ENCODE measurements at places on chromosomes 12 and 14.

- no peak for DNase-seq
These were observed 33.7 kb downstream of the SYNE3 start for GRCh38 chr14:95482627-95483308.

- DNase-seq, result no peak
These were observed 212.7 kb downstream of the PHLDA1 start for GRCh38 chr12:75818863-75819262.

GRCh38 chr14:78848234-78848820, 678.2 kb downstream of the NRXN3 start:
- DNase-seq, result no peak

- DNase-seq, result no peak
These were observed 5.5 kb downstream of the C12orf71 start for GRCh38 chr12:27076928-27077327.

- DNase-seq, result no peak
These were observed 36.6 kb downstream of the STAB2 start for GRCh38 chr12:103623716-103624115.

GRCh38 chr14:71049435-71050133, 142.3 kb downstream of the PCNX1 start:
- no peak for DNase-seq

DNA sequence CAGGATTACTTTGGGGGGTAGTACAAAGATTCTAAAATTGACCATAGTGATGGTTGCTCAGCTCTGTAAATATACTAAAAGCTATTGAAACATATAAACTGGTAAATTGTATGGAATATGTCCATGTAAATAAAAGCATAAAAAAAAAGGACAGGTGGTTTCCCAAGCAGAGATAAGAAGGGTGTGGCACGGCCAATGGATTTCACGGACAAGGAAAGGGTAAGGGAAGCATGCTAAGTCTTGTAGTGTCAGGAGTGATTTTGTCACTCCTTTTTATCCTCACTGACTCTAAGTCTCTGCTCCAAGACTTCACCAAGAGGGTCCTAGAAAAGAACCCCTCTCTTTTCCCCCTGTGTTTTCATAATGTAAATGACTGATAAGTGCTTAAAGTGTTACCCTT, 229.2 kb downstream of the SPTSSA start:
- DNase-seq, result no peak

DNA sequence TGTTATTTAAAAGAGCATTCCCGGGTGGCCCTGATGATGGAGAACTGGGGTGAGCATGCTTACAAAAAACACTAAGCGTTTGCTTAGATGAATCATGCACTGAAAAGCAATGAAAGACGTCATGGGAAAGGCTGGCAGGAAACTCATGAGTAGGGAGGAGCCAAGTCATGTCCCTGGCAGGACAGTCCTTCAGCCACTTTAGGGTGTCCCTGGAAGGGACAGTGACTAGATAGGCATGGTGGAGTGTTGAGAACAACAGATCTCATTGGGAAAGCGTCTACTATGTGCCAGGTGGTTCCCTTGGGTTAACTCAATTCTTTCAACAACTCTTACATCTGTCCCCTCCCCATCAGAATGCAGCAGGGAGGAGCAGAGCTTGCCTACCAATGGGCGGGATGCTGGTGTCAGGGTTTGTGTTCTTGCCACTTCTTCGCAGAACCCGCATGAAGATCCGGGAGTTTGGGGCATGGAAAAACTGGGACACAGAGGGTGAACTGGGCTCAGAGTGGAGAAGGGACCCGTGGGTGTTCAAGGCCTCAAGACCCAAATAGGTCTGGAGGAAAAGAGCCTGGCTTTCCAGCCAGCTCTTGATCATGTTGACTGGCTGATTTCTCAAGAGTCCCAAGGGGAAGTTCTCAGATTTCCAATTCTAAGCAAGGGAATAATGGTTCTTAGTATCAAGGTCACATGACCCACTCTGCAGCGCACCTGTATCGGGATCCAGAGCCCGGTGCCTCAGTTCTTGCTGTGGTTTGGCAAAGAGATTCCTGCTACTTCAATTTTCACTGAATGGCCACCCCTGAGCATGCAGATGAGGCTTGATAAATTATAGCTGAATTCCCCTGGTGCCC, 653.9 kb upstream of the TBX3 start:
- DNase-seq, result no peak

DNA sequence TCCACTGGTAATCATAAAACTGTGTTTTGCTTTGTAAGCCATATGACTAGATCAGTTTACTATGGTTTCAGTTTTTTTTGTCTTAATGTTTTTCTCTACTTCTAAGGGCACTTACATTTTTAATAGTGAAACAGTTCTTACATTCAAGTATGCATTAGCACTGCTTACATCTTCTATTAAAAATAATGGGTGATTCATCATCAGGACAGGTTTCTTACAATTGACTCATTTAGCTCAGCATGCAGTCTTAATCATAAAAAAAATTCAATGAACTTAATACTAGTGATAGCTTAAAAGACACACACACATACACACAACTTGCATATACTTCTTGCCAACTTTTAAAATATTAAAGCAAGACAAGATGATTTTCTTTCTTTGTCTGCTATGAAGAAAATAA, 845.7 kb upstream of the USP15 start:
- DNase-seq, result no peak

DNA sequence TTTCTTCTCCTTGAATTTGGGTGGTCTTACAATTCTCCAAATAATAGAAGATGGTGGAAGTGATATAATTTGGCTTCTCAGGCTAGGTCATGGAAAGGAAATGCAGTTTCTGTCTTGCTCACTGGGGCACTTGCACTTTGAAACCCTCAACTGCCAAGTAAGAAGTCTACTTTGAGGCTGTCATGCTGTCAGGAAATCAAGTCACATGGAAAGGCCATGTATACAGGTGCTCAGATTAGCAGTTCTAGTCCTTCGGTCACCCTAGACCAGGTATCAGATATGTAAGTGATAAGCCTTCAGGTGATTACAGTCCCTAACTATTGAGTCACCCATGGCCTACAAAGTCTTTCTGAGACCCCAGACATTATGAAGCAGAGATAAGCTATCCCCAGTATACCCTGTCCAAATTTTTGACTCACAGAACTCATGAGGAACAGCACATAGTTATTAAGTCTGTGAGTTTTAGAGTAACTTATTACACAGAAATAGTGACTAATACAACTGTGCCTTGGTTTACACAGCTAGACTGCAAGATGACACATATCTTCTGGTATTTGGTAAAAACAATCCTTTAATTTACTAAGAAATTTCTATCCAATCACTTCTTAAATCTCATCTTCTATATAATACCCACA, 26.3 kb upstream of the BBS10 start:
- no peak for DNase-seq

- no peak for DNase-seq
These were observed 104.5 kb downstream of the PRICKLE1 start for GRCh38 chr12:42484996-42485395.

- no peak for DNase-seq
These were observed 31.9 kb downstream of the IL31 start for GRCh38 chr12:122141911-122142725.

GRCh38 chr14:93042968-93043940, 72.5 kb downstream of the ITPK1 start:
- no peak for DNase-seq

DNA sequence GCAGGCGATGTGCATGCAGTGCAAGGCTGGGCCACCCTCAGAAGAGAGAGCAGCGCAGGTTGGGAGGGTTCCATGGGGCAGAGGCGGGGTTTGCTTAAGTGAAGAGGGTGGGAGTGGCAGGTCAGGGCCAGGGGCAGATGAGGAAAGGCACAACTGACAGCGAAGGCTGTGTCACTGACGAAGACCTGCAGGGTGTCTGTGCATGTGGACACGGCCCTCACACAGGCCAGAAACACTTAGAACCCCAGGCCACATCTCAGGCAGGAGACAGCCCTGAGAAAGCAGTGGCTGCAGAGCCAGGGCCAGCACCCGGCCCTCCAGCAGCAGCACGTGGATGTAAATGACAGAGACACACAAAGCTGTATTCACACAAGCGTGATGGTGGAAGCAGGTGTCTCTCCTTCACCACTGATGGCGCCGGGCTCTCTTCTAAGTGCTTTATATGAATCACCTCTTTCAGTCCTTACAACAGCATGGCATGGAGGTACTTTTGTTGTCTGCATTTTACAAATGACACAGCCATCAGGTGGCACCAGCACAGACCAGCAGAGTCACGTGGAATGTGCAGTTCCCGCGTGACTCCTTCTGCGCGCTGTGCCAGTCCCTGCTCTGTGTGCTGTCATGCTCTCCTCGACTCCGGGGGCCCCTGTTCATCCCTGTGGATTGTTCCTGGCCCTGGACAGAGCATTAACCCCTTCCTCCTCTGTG, 54.6 kb downstream of the TSPAN11 start:
- DNase-seq, result no peak

DNA sequence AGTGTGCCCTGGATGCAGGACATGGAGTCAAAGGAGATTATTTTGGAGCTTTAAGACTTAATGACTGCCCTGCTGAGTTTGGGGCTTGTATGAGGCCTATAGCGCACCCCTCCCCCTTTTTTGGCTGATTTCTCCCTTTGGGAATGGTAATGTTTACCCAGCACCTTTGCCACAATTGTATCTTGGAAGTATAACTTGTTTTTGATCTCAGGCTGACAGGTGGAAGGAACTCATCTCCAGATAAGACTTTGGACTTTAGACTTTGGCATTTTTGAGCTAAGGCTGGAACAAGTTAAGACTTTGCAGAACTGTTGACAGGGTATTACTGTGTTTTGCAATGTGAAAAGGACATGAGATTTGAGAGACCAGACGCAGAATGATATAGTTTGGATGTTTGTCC, 110.5 kb downstream of the DERA start:
- DNase-seq, result no peak

DNA sequence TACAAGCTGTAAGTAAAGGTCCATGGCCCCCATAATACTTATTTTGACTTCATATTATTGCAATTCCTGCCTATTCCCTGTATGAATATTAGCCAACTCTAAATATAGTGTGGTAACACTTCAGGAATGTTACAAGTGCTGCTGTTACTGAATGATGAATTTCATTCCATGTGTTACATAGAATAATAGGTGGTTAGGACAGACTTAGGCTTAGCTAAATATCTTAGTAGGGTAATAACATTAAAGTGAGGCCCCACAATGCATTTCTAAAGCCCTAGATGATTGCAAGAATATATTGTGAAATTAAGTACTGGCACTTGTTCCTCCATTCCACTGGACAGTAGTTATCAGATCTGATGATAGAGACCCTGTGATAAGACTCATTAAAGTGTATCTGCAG, 182.7 kb downstream of the PCNX1 start:
- DNase-seq, result no peak

- DNase-seq, result no peak
These were observed 225.4 kb downstream of the GALC start for GRCh38 chr14:87767567-87767901.

DNA sequence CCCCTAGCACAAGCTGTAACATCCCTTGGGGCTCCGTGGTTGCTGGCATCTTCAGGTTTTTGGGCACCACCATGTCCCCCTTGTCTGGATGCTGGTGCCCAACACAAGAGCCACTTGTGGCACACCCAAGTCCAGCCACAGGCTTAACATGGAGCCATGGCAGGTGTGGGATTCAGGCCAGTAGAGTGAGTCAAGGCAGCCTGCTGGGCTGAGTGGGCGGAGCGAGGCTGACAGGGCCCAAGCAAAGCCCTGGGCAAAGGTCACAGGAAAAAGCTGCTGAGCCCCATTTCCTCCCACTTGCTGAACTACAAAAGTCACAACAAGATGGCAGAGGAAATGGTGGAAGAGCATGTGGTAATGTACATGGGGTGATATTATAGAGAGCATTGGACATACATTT, 950.7 kb upstream of the FLRT2 start:
- DNase-seq, result no peak

- DNase-seq, result no peak
These were observed 424.0 kb downstream of the RMST start for GRCh38 chr12:97886511-97887176.

- DNase-seq, result no peak
These were observed 50.3 kb upstream of the ANP32D start for GRCh38 chr12:48422060-48422459.

DNA sequence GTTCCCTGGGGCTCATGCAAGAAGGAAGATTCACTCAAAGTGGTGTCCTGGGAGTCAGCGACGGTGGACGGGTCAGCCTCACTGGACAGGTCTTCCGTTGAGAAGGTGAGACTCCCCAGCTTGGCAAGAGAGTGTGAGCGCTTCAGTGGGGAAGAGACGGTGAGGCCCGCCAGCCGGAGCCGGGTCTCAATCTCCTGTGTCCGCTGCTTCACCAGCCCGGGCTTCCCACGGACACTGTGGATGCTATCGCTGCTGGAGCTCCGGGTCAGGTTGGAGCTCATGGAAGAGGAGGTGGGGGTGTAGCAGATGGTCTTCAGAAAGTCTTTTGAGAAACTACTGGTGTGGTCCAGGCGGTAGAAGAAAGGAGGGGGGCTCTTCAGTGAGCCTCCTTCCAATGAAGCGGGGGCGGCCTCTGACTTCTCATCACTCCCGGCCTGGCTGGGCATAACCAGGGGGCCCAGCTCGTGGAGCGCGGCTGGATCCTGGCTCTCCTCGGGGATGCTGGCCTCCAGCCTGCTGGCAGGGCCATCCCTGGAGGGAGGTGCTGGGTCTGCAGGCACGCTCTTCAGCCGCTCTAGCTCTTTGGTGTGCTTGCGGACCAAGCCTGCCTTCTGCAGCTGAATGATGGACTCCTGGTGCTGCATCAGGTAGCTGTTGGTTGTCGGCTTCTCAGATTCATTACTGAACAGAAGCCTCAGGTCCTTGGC, 56.9 kb upstream of the CORO1C start:
- DNase-seq, result no peak

GRCh38 chr14:91893007-91893406, 25.7 kb upstream of the TC2N start:
- no peak for DNase-seq

DNA sequence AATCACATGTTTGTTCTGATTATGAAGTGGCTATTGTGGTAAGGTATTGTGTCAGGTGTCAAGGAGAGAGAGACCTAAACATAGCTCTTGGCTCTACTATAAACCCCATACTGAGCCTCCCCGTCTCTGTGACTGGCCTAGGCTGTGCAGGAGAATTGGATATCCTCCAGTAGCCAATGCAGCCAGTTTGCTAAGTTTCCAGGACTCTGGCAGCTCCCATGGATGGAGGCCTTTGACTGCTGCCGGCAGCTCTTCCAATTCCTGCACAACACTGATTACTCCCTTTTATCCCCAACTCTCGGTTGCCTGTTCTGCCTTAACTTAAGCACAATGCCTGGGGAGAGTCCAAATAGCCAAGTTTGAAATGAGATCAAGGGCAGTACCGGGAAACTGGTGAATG, 59.3 kb downstream of the ABCC9 start:
- no peak for DNase-seq

- DNase-seq, result no peak
These were observed 98.6 kb downstream of the PELI2 start for GRCh38 chr14:56216626-56217379.

DNA sequence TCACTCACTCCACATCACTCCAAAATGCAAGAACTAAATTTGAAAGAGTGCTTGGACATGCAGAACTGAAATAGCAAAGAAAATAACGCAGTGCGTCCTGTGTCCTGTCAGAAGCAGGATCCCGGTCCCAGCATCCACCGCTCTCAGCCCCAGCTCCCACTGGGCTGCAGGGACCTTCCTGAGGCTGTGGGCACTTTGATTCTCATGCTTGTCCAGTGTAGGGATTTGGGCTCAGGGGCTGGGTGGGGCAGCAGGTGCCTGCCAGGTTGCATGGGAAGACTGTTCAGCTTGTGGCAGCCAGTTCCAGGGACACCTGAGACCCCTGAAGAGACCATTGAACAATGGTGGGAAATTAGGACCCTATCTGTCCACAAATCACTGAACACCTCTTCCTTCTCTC, 140.0 kb upstream of the FKBP4 start:
- no peak for DNase-seq
